Stimulated activated CD4-positive, alpha-beta T cell treated with anti-CD3 and anti-CD28 coated beads, Interleukin-1b, Interleukin-23, amount 100 ng/mL, for 24 hours (primary cell): ENCODE measurements at places on chromosomes 6 and 20.

GRCh38 chr6:165800337-165800736, 137.3 kb upstream of the PDE10A start:
- DNase-seq, result no peak

GRCh38 chr20:10837901-10838300, 164.1 kb upstream of the JAG1 start:
- no peak for DNase-seq

- DNase-seq, result no peak
These were observed 327.5 kb upstream of the JARID2 start for GRCh38 chr6:14918200-14918907.

- no peak for DNase-seq
These were observed 33.2 kb downstream of the MAP7 start for GRCh38 chr6:136517002-136517401.

DNA sequence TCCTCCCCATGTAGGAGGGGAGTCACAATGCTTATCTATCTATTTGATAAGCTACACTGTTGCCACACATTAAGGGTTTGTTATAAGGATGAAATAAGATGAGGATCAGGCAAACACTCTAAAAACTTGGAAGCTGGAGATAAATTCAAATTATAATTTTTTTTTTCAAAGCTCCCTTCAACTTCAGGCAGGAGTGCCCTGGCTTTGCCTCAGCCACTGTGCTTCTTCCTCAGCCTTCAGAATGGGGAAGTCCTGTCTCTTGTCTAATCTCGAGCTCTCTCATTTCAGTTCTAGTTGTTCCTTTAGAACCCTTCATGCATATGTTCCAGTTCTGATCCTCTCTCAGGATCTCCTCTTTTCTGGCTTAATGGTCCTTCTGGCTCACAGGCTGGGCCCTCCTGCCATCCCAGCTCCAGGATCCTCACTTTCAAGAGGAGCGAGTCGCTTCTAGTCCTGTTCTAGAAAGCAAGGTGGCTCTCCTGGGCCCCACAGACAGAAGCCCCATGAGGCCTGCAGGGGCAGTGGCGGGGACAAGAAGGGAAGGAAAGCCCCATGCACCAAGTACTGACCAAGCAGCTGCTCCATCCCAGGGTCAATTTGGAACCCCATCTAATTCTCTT, 164.3 kb downstream of the VEGFA start:
- DNase-seq, result no peak

DNA sequence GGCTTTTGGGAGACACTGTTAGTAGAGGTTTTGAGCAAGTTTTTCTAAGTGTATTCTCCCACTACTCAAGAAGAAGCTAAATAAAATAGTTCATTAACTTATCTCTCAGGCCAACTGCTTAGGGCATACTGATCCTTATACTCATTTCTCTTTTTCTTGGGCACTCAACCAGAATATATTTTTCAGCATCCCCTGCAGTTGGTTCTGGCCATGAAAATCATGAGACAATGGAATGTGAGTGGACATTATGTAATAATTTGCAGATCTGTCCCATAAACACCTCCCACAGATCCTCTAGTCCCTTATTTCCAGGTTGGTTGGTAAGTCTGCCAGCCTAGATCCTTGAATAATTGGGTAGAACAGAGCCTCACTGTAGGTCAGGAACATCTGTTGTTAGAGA, 136.7 kb downstream of the AIG1 start:
- DNase-seq, result no peak

DNA sequence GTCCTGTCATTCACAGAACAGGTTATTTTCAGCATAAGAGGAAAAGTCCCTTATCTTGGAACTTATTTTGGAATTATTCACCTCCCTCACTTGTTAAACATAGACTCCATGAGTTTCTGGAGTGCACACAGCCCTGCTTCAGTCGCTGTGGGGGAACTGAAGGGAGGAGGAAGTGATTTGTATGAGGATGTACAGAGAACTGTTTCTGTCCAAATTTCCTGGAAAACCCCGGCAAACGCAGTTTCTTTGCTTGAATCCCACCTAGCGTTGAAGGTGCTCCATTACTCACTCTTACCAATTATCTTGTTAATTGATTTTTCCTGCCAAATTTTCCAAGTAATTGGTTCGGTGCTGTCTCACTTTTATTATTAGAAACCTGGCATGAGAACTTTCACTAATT, 78.0 kb upstream of the AGPAT4 start:
- no peak for DNase-seq

GRCh38 chr20:40900666-40901215, 127.9 kb upstream of the TOP1 start:
- DNase-seq, result no peak

DNA sequence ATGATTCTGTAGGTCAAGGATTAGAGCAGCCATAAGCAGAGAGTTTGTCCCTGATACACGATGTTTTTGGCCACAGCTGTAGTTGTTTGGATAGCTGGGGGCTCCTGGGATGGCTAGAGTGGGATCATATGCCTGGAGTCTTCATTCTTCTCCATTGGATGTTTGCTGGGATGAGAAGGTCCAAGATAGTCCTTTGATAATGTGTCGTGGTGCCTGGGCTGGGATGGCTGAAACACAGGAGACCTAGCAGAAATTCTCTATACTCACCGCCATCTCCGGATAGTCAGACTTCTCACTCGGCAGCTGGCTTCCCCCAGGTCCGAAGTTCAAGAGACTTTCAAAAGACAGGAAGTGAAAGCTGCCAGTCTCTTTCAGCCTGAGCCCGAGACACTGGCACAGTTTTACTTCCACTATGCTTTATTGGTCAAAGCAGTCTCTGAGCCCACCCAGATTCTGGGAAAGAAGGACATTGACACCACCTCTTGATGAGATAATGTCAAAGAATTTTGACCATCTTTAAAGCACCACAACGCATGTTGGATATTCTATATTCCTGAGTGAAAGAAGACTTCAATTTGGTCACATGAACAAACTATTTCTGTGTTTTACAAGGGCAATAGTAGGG, 16.0 kb downstream of the MARCKS start:
- DNase-seq, result no peak

GRCh38 chr20:2578475-2579192, 42.3 kb downstream of the TMC2 start:
- no peak for DNase-seq

GRCh38 chr6:135651964-135652755, 154.6 kb upstream of the AHI1 start:
- DNase-seq, result no peak

- no peak for DNase-seq
These were observed 102.6 kb downstream of the TULP4 start for GRCh38 chr6:158414851-158415262.

DNA sequence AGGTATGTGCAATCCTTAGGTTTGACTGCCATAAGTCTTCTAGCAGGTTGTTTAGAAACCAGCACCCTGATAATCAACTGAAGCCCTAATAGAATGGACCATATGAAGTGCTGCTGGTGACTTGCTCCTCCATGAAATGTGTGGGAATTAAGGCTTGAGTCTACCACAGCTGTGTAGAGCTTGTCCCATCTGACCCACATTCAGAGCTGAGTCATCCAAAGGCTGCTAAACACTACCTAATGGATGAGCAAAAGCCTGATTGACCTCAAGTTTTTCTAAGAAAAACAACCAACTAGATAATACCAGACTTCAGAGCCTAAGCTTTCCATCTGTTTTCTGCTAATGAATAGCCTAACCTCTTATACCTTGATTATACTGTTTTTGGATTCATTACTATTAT, 120.3 kb upstream of the MOCS1 start:
- no peak for DNase-seq

- no peak for DNase-seq
These were observed 211.6 kb upstream of the ZNF217 start for GRCh38 chr20:53804920-53805894.

GRCh38 chr6:14008809-14009208, 84.1 kb downstream of the RNF182 start:
- no peak for DNase-seq

- DNase-seq, result no peak
These were observed 47.4 kb downstream of the COL21A1 start for GRCh38 chr6:56199956-56200355.

DNA sequence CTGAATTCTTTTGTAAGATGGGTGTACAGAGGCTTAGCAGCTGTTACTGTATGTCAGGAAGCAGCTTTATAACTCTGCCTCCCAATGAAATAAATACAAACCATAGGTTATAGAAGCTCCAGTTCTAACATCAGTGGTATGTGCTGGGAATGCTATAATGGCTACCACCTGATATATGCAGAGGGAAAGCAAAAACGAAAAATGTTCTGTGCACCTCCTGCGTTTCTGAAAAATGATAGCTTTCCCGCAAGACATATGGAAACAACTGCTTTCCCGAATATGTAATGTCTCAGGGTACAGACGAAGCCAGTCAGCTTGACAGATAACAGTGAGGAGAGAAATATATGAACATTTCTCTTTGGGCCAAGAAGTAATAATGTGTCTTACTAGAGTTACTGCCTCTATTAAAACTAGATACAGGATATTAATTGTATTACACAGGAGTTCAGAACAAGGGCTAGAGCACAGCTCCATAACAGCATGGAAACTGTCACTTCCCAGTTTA, 517.0 kb upstream of the NRSN1 start:
- no peak for DNase-seq

GRCh38 chr20:61661025-61661424, 404.7 kb downstream of the TAF4 start:
- DNase-seq, result no peak

- DNase-seq, result no peak
These were observed 99.9 kb downstream of the RTN4IP1 start for GRCh38 chr6:106529438-106529837.

- no peak for DNase-seq
These were observed 122.9 kb downstream of the CLIC5 start for GRCh38 chr6:45892696-45893245.

DNA sequence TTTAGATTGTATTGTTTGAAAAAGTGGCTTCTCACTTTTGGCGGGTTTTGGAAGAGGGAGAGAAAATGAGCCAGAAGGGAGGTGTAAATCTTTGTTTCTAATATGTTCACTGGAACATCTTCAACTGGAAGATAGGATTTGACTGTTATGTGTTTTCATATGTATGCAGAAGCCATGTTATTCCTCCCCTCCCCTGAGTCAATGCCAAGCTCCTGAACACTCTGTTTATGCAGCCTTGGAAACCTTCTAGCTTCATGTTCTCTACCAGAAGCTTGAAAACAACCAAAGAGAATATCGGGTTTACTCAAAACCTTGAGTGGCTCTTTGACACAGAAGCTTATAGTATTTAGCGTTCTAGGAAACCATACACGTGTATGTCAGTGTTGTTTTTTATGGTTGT, 279.1 kb downstream of the PRL start:
- DNase-seq, result no peak

DNA sequence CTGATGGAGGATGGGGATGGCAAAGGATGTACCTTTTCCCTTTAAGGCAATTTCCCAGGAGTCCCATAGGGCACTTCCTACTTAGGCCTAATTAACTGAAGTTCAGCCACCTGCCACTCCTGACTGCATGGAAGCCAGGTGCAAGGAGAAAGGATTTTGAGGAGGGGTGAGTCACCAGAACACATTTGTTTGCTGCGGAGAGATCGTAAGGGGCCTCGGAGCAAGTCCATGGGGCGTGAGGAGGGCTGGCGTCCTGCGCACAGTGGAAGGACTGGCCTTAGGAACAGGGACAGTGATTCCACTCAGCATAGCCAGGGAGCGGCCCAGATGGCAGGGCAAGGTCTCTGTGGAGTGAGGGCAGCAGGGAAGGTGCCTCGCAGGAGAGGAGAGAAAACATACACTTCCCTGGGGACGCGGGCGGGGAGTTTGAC, 11.8 kb upstream of the MAP1LC3A start:
- no peak for DNase-seq

- no peak for DNase-seq
These were observed 4.2 kb upstream of the GPR31 start for GRCh38 chr6:167161851-167162467.

GRCh38 chr20:15547119-15547518, 1026.1 kb downstream of the KIF16B start:
- no peak for DNase-seq

- no peak for DNase-seq
These were observed 11.7 kb downstream of the SNTA1 start for GRCh38 chr20:33431797-33432381.

DNA sequence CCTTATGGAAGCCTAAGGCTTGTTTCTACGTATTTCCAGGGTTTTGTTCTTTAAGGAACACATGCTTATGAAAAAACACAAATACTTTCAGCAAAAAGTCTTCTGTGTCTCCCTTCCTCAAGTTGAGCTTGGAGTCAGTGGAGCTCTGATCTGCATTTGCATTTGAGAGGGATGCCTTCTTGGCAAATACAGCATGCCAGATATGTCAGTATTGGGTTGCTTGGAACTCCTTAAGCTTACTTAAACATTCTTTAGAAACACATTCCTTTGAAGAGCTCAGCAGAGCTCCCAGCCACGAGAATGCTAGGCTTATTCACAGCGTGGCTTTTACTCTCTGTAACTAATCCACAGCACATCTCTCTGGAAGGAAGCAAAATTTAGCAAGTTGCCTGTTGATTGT, 68.3 kb downstream of the ANKRD6 start:
- DNase-seq, result no peak

GRCh38 chr6:5181510-5182317, 79.0 kb downstream of the LYRM4 start:
- DNase-seq, result no peak

GRCh38 chr6:154239392-154239791, 117.2 kb downstream of the IPCEF1 start:
- no peak for DNase-seq

DNA sequence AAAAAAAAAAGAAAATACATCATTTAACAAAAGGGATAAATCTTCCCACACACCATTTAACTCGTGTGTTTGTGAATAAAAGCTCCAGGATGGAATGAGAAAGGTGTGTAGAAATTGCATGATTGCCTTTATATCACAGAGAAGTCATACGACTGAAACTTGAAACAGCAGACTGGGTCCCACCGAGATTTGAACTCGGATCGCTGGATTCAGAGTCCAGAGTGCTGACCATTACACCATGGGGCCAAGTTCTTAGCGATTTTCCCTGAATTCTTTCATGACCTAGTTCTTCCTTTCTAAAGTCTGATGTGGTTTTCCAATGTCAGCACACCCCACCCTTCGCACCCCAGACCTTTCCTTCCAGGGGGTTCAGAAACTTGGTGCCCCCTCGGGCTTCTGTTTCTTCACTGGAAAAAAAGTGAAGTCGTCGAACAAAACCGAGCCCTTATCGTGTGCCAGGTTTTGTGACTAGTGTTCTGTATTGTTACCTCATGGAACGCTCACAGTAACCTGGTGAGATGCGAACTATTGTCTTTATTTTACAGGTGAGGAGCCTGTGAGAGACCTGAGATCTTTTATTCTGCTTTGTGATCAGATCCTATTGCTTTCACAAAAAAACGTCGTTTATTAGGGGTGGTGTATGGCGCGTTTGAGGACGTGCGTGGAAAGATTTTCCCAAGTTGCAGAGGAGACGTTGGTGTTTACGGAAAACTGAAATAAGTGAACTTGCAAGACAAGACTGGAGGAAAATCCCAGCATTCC, 120.8 kb downstream of the OR2B2 start:
- no peak for DNase-seq
